Spinal cord (tissue), 10 donors: ENCODE measurements at places on chromosomes 11 and 22. TPM values are rescaled to one million over a fixed set of nuclear protein-coding genes. Genes with fewer than 3 reads are reported as not detected.

The GTSE1 gene
- 6.8 TPM for total RNA-seq

The OR52L1 gene
- total RNA-seq, result not detected

The OR51L1 gene
- total RNA-seq, result not detected

The TPBGL gene
- total RNA-seq, result 0.11 TPM
